Fibroblast of lung (primary cell): ENCODE measurements at places on chromosomes 1 and 21.
A peak's percentile ranks its signal among the peaks of the same experiment; 100 is the strongest.

GRCh38 chr1:174794861-174795260 is 204.9 kb upstream of the CACYBP start:
- no peaks in the 10 kb centered on the region for H3K36me3 ChIP-seq
- DNase-seq = no peak
- no peak overlapping the region for H3K4me3 ChIP-seq
- no peaks in the 10 kb centered on the region for H3K27me3 ChIP-seq

GRCh38 chr1:62462370-62462769 is 25.5 kb downstream of the USP1 start:
- no peak overlapping the region for H3K4me3 ChIP-seq
- no peaks in the 10 kb centered on the region for H3K36me3 ChIP-seq

DNA sequence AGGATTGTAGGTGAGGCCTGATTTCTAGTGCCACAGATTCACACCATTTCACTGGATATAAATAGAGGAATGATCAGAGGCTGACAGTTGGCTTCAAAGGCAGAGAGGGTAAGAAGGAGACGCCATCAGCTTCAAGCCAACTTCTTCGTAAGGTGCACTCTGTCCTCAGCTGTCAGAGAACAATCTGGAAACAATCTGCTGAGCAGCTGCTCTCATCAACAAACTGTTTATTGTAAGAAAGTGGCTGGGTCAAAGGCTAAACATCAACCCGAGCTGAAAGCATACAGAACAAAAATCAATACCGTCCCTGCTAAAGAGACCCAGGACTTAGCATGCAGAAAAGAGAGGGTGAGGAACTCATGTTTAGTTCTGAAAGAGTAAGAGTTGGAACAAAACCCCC is 48.2 kb downstream of the HLCS start:
- H3K4me3 ChIP-seq = no peak overlapping the region
- no peaks in the 10 kb centered on the region for H3K27me3 ChIP-seq
- H3K27ac ChIP-seq = no peak overlapping the region

GRCh38 chr1:89519779-89520358 is 4.8 kb upstream of the LRRC8B start:
- H3K27me3 ChIP-seq = no peaks in the 10 kb centered on the region
- no peak overlapping the region for H3K4me3 ChIP-seq
- peaks cover 6% of the 10 kb centered on the region for H3K4me1 ChIP-seq
- no peaks in the 10 kb centered on the region for H3K36me3 ChIP-seq

GRCh38 chr1:9438431-9439073 is 100.7 kb upstream of the SLC25A33 start:
- H3K27me3 ChIP-seq = peaks cover 2% of the 10 kb centered on the region
- no peaks in the 10 kb centered on the region for H3K36me3 ChIP-seq
- DNase-seq = peak; percentile 90
- peaks cover 10% of the 10 kb centered on the region for H3K4me1 ChIP-seq
- peak overlapping the region; percentile 78 for H3K27ac ChIP-seq

DNA sequence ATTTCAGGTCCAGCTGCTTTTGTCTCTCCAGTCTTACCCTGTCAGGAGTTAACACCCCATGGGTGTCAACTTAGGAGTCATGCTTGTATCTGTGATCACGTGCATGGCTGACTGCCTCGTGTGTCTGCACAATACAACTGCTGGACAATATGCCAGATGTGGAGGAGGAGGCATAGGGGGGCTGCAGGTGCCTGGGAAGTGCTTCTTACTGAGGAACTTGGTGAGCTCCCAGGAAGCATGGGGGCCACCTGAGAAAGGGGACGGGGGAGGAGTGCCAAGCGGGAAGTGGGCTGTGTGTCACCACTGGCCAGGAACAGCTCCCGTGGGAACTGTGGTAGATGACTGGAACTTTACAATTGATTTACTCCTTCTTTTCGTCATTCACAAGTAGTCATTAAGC is 9.5 kb downstream of the RHEX start:
- no peak overlapping the region for H3K4me3 ChIP-seq
- peaks cover 8% of the 10 kb centered on the region for H3K27me3 ChIP-seq
- no peak overlapping the region for H3K27ac ChIP-seq
- no peaks in the 10 kb centered on the region for H3K4me1 ChIP-seq
- DNase-seq = no peak

GRCh38 chr21:37208056-37208721 is 58.9 kb downstream of the VPS26C start:
- H3K36me3 ChIP-seq = no peaks in the 10 kb centered on the region
- H3K27ac ChIP-seq = no peak overlapping the region
- no peak overlapping the region for H3K4me3 ChIP-seq
- H3K4me1 ChIP-seq = peaks cover 2% of the 10 kb centered on the region
- peak; percentile 14 for DNase-seq

DNA sequence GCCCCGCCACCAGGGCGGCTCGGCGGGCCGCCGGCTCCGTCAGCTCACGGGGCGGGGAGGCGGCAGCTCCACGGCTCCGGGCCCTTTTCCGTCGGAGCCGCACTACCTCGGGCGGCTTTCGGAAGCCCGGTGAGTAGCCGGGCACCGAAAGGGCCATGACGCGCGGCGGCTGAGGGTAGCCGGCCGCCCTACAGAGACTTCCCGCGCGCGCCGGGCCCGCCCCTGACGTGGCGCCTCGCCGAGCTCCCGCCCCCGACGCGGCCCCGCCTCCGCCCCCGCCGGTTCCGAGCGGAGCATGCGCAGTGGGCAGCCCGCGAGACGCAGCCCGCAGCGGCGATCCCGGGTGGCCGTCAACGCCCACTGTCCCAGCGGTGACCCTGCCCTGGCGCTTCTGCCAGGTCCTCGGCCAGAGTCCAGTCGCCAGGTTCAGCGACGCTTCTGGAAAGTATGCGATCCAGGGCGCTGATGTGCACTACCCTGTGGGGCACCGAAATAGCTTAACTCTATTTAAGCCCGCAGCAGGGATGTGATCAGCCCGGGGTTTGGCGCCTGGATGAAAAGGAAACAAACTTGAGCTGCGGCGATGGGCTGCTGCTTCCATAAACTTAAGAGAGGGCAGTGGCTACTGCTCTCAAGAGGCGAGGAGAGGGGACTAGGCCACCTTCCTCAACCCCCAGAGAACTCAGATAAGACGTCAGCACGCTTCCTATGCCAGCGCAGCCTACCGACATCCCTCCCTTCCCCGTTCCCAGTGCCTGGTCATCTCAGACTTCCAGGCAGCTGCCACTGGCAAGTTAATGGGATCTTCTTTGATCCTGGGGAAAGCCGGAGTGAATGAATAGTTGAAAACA is at the start of gene DONSON:
DONSON (minus strand) TSS at position 200 of the 851 bp plus-strand sequence; CDS start at position 157, 43 bp downstream.
- H3K27me3 ChIP-seq = no peaks in the 10 kb centered on the region
- peak; percentile 73 for DNase-seq
- H3K4me3 ChIP-seq = peak within 1 kb of the TSS; percentile 54
- H3K36me3 ChIP-seq = peaks cover 4% of the 10 kb centered on the region

DNA sequence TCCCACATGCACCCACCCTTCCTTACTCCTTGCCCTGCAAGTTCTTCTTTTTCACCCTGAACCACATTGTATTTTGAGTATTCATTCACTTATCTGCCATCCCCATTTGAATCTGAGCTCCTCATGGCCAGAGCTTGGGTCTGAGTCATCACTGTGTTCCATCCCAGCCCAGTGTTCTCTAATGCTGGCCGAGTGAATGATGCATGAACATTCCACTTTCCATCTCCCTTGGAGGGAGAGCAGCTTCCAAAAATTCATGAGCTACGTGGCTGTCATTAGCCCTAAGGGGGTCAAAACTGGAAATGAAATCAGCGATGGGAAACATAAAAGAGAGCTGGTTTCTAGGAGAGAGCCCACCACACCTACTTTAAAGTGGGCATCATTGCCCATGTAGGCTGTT is 187.0 kb upstream of the USP24 start:
- DNase-seq = peak; percentile 54
- no peaks in the 10 kb centered on the region for H3K36me3 ChIP-seq
- H3K4me1 ChIP-seq = peaks cover 9% of the 10 kb centered on the region
- H3K4me3 ChIP-seq = no peak overlapping the region

GRCh38 chr1:111611986-111612385 is 7.6 kb upstream of the RAP1A start:
- H3K27me3 ChIP-seq = no peaks in the 10 kb centered on the region
- no peak overlapping the region for H3K4me3 ChIP-seq
- no peaks in the 10 kb centered on the region for H3K36me3 ChIP-seq
- H3K4me1 ChIP-seq = no peaks in the 10 kb centered on the region
- no peak for DNase-seq

DNA sequence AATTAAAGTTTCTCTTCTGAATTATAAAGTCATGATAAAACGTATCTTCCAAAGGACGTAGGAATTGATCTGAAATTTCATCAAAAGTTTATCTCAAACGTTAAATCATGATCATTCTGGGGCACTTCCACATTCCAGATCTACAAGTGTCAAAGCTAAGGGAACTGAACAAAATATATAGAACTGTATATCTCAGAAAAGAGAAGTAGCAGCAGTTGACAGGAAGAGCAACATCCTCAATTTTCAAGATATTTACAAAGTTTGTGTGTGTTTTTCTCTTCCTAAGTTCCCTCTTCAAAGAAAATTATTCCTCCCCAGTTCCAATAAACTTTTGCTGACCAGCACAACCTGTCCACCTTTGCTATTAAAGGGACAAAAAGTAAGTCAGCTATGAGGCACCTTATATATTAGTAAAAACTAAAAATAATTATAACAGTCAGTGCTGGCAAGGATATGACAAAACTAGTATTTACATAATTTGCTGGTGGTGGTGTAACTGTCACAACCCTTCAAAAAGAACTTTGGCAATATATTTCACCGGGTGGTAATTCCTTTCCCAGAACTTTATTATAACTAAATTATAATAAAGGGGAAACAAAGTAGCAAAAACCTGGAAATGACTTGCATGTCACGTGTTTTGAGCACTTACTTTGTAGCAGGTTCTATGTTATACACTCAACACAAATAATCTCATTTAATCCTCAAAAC is 38.5 kb upstream of the EYA3 start:
- H3K4me3 ChIP-seq = no peak overlapping the region
- no peaks in the 10 kb centered on the region for H3K36me3 ChIP-seq
- no peaks in the 10 kb centered on the region for H3K27me3 ChIP-seq
- no peak for DNase-seq
- H3K27ac ChIP-seq = no peak overlapping the region

GRCh38 chr1:9256332-9256731 is 21.8 kb downstream of the H6PD start:
- no peaks in the 10 kb centered on the region for H3K36me3 ChIP-seq
- H3K27me3 ChIP-seq = no peaks in the 10 kb centered on the region
- DNase-seq = no peak
- H3K27ac ChIP-seq = no peak overlapping the region
- no peak overlapping the region for H3K4me3 ChIP-seq

DNA sequence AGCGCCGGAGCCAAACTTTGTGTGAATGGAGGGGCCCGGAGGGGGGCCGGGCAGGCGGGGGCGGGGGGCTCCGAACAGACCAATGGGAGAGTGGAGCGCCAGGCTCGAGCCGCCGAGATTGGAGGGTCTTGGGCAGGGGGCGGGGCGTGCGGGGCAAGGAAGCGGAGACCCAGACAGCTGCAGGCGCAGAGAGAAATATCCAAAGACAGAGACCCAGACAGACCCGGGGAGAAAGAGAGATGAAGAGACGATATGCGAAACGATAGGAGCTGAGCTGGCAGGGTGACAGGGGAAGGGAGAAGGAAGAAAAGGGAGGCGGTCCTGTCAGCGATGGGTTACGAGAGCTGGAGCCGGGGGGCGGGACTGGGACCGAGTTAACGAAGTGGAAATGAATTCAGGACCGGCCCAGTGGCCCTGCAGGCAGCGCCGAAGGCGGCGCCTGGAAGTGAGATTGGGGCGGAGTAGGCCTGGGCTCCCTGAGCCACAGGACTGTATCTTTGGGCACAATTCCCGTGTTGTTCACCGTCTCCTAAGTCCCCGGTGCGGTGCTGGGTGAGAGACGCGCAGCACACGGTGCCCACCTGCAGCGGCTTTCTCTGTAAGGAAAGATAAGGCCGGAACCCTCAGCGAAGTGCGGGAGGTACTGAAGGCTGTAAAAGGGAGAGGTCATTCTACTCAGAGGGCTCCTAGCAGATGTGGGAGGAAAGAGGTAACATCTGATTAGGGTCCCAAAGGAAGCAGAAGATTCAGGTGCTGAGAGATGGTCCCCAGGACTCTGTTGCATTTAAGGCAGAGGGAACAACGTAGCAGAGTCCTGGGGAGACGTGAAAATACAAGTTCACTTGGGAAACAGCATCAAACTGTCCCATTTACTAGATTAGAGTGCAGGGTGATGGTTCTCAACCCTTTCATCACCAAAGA is 543 bp upstream of the KCNJ10 start:
- H3K4me1 ChIP-seq = no peaks in the 10 kb centered on the region
- peak overlapping the region; percentile 31 for H3K4me3 ChIP-seq
- no peaks in the 10 kb centered on the region for H3K36me3 ChIP-seq
- no peak overlapping the region for H3K27ac ChIP-seq
- peaks cover 40% of the 10 kb centered on the region for H3K27me3 ChIP-seq

- no peak overlapping the region for H3K27ac ChIP-seq
- H3K4me1 ChIP-seq = peaks cover 16% of the 10 kb centered on the region
- H3K27me3 ChIP-seq = no peaks in the 10 kb centered on the region
- no peak for DNase-seq
Measured at GRCh38 chr1:244161236-244161510, 110.1 kb downstream of the ZBTB18 start.

- no peaks in the 10 kb centered on the region for H3K4me1 ChIP-seq
- H3K27me3 ChIP-seq = no peaks in the 10 kb centered on the region
- H3K27ac ChIP-seq = no peak overlapping the region
- no peak overlapping the region for H3K4me3 ChIP-seq
- peaks cover 2% of the 10 kb centered on the region for H3K36me3 ChIP-seq
Measured at GRCh38 chr1:119737040-119737682, 25.4 kb downstream of the PHGDH start.

DNA sequence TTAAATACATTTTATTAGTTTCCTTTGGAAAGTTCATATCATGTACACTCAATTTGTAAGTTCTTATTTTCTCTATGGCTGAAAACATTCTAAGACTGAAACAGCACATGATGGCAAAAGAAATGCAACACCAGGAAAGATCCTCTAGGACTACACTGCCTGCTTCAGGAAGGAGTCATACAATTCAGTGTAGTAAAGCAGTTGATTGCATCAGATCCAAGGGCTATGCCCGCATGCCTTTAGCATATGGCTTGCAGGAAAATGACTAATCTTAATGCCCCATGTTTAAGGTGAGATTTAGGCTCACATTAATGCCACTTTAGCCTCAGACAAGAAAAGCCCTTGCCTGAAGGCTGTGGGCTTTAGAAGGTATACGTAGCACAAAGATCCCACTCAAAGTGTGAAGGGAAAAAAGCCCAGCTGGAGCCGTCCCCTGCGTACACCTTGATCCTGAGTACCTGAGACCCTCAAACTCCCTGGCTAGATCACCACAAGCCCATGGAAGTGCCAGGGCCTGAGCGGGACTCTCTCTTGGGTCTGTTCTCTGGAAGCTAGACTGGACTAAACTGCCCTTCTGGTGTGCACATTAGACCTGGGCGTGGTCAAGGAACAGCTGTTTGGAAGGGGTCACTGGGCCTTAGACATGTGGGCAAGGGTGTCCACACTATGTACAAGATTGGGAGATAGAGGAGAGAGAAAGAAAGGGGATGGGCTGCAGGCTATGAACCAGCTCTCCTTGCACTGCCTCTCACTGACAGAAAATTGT is 52.9 kb downstream of the ESRRG start:
- no peaks in the 10 kb centered on the region for H3K36me3 ChIP-seq
- H3K27ac ChIP-seq = no peak overlapping the region
- no peaks in the 10 kb centered on the region for H3K27me3 ChIP-seq
- no peak overlapping the region for H3K4me3 ChIP-seq
- DNase-seq = peak; percentile 77
- H3K4me1 ChIP-seq = no peaks in the 10 kb centered on the region
